ENCODE measurements at places on chromosomes 13 and 19.

DNA sequence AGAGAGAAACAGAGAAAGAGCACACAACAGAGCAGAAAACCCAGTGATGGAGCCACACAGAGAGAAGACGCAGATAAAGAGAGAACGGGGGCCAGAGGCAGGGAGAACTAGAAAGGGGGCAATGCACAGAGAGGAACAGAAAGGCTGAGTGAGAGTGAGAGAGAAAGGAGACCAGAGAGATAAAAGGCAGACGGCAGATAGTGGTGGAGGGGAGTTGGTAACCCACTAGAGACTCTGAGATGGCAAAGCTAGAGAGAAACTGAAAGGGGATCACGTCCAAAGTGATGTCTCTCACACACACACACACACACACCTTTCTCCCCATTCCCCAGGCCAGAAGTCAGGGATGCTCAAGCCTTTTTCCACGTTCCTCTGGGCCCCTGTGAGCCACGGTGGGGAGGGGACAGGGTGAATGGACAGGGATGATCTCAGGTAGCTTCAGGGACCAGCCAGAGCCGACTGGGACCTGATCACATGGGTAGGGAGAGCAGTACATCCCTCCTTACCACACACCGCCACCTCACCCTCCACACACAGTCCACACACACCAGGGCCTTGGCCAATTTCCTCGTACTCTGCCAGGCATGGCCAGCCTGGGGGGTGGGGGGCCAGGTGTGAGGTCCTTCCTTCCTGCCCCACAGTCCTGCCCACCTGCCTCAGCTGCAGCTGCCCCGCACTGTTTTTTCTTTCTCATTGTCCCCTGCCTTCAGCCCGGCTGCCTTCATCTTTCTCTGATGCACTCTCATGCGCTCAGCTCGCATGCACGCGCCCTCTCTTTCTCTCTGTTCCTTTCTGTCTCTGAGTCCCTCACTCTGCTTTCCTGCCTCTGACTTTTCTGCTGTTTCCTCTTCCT lies 22.5 kb upstream of the POU2F2 start:
- DNase-seq = no peak
- peaks cover 27% of the 10 kb centered on the region for H3K27me3 ChIP-seq
- no peak overlapping the region for H3K27ac ChIP-seq
- no peak overlapping the region for H3K4me3 ChIP-seq
- H3K4me1 ChIP-seq = no peaks in the 10 kb centered on the region
- H3K36me3 ChIP-seq = no peaks in the 10 kb centered on the region

DNA sequence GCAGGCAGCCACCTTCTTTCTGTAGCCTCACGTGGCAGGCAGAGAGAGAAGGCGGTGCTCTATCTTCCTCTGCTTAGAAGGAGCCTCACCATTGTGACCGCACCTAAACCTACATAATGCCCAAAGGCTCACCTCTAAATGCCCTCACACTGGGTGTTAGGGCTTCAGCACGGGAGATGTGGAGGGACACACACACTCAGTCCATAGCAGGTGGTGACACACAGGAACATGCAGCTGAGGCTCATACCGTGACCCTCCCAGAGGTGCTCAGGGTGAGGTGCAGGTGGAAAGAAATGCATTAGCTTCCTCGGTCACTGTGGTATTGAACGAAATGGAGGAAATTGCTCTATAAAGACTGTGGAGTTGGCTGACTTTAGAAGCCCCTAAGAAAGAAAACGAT lies 37.7 kb upstream of the TUBGCP3 start:
- no peak overlapping the region for H3K4me3 ChIP-seq
- no peak for DNase-seq
- no peaks in the 10 kb centered on the region for H3K36me3 ChIP-seq
- peaks cover 2% of the 10 kb centered on the region for H3K27me3 ChIP-seq
- H3K27ac ChIP-seq = no peak overlapping the region

DNA sequence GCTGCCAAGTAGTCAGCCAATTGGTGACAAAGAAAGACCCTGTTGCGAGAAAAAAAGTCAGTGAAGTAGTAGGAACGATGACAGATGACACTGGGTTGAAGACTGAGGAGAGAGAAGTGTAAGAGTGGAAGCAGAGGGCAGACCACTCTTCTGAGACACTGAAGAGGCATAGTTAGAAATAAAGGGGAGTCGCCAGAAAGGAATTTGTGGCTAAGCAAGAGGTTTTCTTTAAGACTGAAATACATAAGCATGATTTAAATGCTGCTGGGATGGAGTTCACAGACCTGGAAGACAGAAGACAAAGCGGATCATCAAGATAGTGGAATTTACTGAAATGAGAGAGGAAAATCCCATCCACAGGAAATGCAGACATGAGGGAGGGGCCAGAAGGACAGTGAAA lies 56.2 kb upstream of the USPL1 start:
- no peak overlapping the region for H3K4me3 ChIP-seq
- H3K27ac ChIP-seq = no peak overlapping the region
- H3K27me3 ChIP-seq = no peaks in the 10 kb centered on the region
- no peaks in the 10 kb centered on the region for H3K36me3 ChIP-seq
- no peak for DNase-seq
- no peaks in the 10 kb centered on the region for H3K4me1 ChIP-seq

- H3K27me3 ChIP-seq = no peaks in the 10 kb centered on the region
- no peak overlapping the region for H3K27ac ChIP-seq
- H3K4me1 ChIP-seq = peaks cover 24% of the 10 kb centered on the region
- no peak overlapping the region for H3K4me3 ChIP-seq
Observed at GRCh38 chr19:41276231-41276630, 12.1 kb downstream of the HNRNPUL1 start.

DNA sequence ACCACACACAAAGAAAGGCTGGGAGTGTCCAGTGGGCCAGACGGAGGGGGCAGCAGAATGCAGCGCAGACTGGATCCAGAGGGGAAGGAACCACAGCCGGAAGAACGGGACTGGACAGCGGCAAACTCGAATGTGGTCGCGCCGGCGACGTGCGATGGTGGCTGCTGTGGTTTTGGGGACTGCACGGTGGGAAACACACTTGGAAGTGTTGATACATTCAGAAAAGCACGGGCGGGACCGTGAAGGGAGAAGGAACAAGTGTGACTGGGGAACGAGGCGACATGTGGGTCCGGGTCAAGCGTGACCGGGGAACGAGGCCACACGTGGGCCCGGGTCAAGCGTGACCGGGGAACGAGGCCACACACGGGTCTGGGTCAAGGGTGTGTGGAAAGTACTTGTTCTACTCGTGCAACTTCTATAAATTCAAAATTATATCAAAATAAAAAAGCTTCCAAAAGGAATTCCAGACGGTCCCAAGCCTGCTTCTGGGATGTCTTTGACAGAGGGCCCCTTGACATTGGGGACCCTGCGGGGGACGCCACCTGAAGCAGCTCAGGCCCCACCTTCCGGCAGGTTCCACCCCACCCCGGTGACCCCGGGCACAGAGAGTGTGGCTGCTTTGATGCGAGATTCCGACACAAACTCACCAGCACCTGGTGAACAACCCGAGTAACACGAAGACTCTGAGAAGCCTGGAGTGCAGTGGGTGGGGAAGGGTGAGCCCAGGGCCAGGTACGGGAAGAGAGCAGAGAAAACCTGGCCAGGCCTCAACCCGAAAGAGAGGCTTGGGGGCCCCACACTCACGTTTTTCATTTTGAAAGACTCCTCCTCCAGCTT lies 25.1 kb upstream of the C13orf46 start:
- no peak overlapping the region for H3K4me3 ChIP-seq
- no peak for DNase-seq
- no peaks in the 10 kb centered on the region for H3K27me3 ChIP-seq
- peaks cover 4% of the 10 kb centered on the region for H3K4me1 ChIP-seq
- H3K36me3 ChIP-seq = peaks cover 56% of the 10 kb centered on the region

DNA sequence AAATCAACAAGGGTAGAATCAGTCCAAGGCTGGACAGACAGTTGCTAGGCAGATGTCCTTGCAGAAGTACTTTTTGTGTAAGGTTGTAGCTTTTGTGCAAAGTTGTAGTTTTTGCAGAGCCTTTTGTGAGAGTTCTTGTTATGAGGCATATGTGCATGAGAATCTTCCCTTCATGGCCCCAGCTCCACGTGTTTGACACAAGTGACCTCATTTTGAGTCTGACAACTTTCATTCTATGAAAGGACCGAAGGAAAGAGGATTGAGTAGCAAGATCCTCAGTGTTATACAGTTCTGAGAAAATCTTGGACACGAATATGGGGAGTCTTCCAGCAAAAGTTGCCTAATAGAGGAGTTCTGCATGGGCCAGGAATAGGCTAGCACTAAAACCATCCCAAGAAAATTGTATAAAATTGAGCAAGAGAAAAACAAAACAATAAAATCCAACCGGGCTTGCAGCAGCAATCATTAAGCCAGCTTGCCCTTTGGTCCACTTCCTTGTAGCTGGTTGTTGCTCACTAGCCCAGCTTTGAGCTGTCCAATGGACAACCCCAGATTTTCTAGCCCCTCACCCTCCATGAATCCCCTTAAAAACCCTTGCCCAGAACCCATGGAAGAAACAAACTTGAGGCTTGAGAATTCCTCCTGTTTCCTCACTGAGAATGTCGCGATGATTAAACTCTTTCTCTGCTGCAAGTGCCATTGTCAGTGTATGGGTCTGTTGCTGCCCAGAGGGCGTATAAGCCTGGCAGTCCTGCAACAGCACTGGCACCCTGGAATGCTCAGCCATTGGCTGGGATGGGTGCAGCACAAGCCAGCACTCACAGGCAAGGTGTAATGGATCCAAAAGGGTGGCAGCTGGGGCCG lies 6.5 kb downstream of the EPSTI1 start:
- no peak for DNase-seq
- no peaks in the 10 kb centered on the region for H3K36me3 ChIP-seq
- H3K27ac ChIP-seq = no peak overlapping the region
- no peaks in the 10 kb centered on the region for H3K4me1 ChIP-seq
- no peak overlapping the region for H3K4me3 ChIP-seq

- no peak for DNase-seq
- no peaks in the 10 kb centered on the region for H3K36me3 ChIP-seq
- no peaks in the 10 kb centered on the region for H3K4me1 ChIP-seq
Observed at GRCh38 chr13:36362251-36362650, 16.1 kb upstream of the SPART start.

- no peaks in the 10 kb centered on the region for H3K36me3 ChIP-seq
- H3K4me1 ChIP-seq = no peaks in the 10 kb centered on the region
- H3K27ac ChIP-seq = no peak overlapping the region
Observed at GRCh38 chr13:42924344-42924743, 67.7 kb downstream of the EPSTI1 start.

GRCh38 chr13:66367356-66367755 lies 862.8 kb downstream of the PCDH9 start:
- H3K4me3 ChIP-seq = no peak overlapping the region
- no peaks in the 10 kb centered on the region for H3K4me1 ChIP-seq
- no peak overlapping the region for H3K27ac ChIP-seq

DNA sequence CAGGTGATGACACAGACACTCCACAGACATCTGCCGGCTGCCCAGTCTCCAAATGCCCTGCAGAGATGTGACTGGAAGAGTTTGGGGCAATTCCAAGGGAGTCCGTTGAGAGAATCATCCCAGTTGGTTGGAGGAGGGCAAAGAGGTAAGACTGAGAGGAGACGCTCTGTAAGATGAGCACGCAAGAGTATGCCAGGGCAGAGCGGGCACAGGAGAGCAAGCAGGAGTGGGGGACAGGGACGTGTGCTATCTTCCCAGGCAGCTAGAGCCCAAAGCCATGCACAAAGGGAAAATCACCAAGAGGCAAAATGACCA lies 156.3 kb upstream of the TSHZ3 start:
- H3K4me1 ChIP-seq = no peaks in the 10 kb centered on the region
- no peaks in the 10 kb centered on the region for H3K27me3 ChIP-seq
- no peak overlapping the region for H3K27ac ChIP-seq

- no peak for DNase-seq
- H3K4me1 ChIP-seq = no peaks in the 10 kb centered on the region
- no peaks in the 10 kb centered on the region for H3K36me3 ChIP-seq
- H3K4me3 ChIP-seq = no peak overlapping the region
- H3K27me3 ChIP-seq = no peaks in the 10 kb centered on the region
- H3K27ac ChIP-seq = no peak overlapping the region
Observed at GRCh38 chr13:26971990-26972887, 199.4 kb downstream of the USP12 start.

- H3K27me3 ChIP-seq = no peaks in the 10 kb centered on the region
- DNase-seq = no peak
- no peaks in the 10 kb centered on the region for H3K36me3 ChIP-seq
- H3K4me1 ChIP-seq = peaks cover 24% of the 10 kb centered on the region
Observed at GRCh38 chr13:65909501-65909900, 1320.6 kb downstream of the PCDH9 start.

GRCh38 chr19:31223740-31224534 lies 125.3 kb downstream of the TSHZ3 start:
- DNase-seq = no peak
- no peaks in the 10 kb centered on the region for H3K4me1 ChIP-seq
- no peaks in the 10 kb centered on the region for H3K36me3 ChIP-seq
- no peak overlapping the region for H3K27ac ChIP-seq
- H3K27me3 ChIP-seq = no peaks in the 10 kb centered on the region

GRCh38 chr13:43915451-43915850 lies 35.7 kb downstream of the LACC1 start:
- no peak overlapping the region for H3K27ac ChIP-seq
- H3K36me3 ChIP-seq = no peaks in the 10 kb centered on the region
- no peaks in the 10 kb centered on the region for H3K4me1 ChIP-seq
- DNase-seq = no peak
- peaks cover 10% of the 10 kb centered on the region for H3K27me3 ChIP-seq

- no peak overlapping the region for H3K4me3 ChIP-seq
- H3K27me3 ChIP-seq = no peaks in the 10 kb centered on the region
- DNase-seq = no peak
- peaks cover 12% of the 10 kb centered on the region for H3K4me1 ChIP-seq
- H3K27ac ChIP-seq = no peak overlapping the region
Observed at GRCh38 chr13:43319617-43320444, 296.4 kb downstream of the DNAJC15 start.

DNA sequence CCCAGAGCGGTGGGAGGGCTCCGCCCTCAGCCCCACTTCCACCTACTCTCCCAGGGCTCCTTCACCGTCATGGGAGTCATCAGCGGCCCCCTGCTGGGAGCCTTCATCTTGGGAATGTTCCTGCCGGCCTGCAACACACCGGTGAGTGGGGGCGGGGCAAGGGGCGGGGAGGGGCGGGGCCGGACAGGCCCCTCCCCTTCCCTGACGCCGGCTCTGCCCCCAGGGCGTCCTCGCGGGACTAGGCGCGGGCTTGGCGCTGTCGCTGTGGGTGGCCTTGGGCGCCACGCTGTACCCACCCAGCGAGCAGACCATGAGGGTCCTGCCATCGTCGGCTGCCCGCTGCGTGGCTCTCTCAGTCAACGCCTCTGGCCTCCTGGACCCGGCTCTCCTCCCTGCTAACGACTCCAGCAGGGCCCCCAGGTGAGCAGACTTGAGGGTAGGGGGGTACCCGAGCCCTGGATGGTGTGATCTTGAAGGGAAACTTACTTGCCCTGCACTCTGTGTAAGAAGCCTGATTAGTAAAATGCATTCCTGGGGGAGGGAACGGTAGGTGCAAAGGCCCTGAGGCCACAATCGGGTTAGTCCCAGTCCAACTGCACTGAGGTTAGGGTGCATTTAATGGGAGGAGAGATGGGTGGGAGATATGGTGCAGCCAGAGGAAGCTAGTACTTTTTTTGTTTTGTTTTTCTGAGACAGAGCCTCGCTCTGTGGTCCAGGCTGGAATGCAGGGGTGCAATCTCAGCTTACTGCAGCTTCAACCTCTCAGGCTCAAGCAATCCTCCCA lies 12.1 kb downstream of the SLC5A5 start:
- H3K4me1 ChIP-seq = no peaks in the 10 kb centered on the region
- no peak overlapping the region for H3K27ac ChIP-seq
- H3K4me3 ChIP-seq = no peak overlapping the region
- no peaks in the 10 kb centered on the region for H3K27me3 ChIP-seq
- DNase-seq = no peak
- H3K36me3 ChIP-seq = no peaks in the 10 kb centered on the region

- H3K27me3 ChIP-seq = no peaks in the 10 kb centered on the region
- no peak for DNase-seq
- no peak overlapping the region for H3K27ac ChIP-seq
Observed at GRCh38 chr13:107562203-107562602, 653.1 kb downstream of the LIG4 start.
